Posterior vena cava (tissue), 2 donors: ENCODE measurements at places on chromosomes 4 and X. TPM values are rescaled to one million over a fixed set of nuclear protein-coding genes. Genes with fewer than 3 reads are reported as not detected.

GRCh38 chr4:37541956-37542355, 144.2 kb downstream of the RELL1 start:
- DNase-seq = no peak

Gene MAGED4
- total RNA-seq = 5.9 TPM

GRCh38 chrX:21657318-21658151, 595 bp downstream of the KLHL34 start:
- DNase-seq = no peak

Gene HAUS7
- 23.5 TPM for total RNA-seq

DNA sequence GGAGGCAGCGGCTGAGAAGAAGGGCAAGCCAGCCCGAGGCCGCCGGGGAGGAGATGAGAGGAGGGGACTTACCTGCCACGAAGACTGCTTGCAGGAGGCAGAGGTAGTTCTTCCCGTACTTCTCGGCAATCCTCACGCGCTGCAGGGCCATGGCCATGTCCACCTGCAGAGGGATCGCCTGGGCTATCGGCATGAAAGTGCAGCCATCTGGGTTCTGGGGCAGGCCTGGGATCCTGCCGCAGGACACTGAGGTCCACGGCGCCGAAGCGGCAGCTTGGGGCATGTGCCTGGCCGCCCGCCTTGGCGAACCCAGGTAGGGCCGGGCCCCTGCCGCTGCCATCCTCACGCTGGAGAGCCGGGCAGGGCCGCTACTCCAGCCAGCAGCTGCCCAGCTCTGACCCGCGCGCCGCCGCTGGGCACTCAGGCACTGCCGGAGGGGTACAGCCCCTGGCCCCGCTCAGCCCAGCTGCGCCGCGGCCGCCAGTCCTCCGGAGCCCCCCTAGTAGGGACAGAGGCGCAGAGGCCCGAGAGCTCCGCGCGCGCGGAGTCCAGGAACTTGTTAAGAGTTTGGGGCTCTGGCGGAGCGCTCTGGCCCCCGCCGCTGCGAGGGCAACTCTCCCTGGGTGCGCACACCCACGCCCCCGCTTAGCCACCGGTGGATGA, 16.0 kb downstream of the MCF2 start:
- DNase-seq = no peak

- DNase-seq = no peak
Measured at GRCh38 chr4:6991249-6991648, 51.9 kb upstream of the TADA2B start.

DNA sequence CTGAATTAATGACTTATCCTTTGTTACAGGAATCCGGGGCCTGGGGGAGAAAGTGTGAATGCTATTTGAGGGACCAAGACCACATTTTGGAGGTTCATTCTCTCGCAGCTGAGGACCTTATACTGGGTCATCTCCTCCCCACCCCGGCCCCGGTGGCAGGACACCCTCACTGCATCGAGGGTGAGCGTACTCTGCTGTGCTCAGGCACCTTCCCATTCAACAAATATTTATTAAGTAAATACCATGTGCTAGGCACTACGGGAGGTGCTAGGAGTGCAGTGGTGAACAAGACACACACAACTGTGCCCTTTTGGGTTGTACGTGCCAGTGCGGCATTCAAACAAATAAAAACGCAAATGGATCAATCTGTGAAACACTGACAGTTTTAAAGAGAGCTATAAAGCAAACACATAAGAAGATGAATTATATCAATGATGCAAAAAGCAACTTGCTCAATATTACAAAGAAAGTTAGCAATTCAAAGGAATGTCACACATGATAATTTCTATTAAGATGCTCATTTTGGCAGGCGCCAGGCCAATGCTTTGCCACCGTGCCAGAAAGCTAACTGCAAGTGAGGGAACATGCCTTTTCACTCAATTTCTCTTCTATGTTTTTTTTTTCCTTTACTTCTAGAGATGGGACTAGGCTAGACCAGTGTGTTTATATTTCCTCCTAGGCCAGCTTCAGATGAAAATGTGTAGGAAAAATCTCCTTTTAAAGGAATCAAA, 24.6 kb downstream of the ADGRG2 start:
- no peak for DNase-seq

GRCh38 chr4:174789657-174790056, 39.4 kb downstream of the GLRA3 start:
- no peak for DNase-seq

Gene ABCD1
- total RNA-seq = 14.7 TPM

Gene ADGRG2
- 1.0 TPM for total RNA-seq

DNA sequence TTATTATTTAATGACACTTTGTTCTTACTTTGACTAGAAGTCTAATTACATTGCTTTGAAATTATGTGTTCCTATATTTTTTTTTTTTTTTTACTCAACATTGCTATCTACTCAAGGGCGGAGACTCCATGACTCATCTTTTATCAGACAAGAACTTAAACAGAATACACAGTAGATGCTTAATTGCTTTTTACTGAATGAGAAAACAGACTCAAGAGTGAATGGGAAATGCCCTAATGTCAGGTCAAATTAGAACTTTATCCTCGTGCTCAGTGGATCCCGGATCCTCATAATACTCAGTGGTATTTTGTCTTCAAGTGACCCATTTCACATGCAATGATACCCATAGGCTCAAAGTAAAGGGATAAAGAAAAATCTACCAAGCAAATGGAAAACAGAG, 954.5 kb upstream of the IGFBP7 start:
- DNase-seq = no peak

Gene F9
- not detected for total RNA-seq

Gene UNC5C
- 9.2 TPM for total RNA-seq

Gene GPR50
- total RNA-seq = not detected

DNA sequence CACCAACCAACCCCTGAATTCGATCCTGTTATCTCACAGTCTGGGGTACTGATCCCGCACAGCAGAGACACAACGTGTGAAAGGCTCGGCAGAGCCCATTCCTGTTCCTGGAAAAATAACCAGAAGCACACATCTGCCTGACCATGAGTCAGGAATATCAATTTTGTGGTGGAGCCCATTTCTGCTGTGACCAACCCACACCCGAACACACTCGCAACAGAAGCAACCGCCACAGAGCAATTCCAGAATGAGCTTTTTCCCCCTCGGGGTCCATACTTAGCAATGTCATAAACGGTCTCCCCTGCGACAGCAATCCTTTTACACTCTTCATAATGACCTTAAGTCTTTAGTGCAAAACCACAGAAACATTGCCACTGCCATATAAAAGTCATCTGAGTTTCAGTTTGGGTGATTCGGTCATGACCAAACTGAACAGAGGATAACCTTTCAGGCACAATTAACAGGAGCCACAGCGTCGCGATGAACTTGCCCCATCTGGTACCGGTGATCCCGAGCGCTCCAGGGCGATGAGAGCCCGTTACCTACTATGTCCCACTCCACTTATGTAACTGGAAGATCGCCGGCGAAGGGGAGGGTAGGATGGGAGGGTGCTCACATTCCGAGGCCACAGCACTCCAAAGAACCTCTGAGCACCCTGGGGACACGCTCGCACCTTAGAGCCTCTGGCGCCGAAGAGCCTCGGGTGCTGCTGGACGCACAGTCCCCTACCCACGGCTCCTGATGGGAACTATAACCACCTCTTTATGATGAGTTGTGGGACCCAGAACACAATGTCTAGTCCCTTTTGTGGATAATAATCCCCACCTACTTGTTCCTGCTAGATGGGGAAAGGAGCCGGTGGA, 1.1 kb downstream of the MECP2 start:
- no peak for DNase-seq

- no peak for DNase-seq
Measured at GRCh38 chr4:41939016-41939626, 3.9 kb downstream of the TMEM33 start.
